ENCODE measurements at places on chromosomes 2 and 18. TPM values are rescaled to one million over a fixed set of nuclear protein-coding genes. Genes with fewer than 3 reads are reported as not detected.

Gene CNDP1
- total RNA-seq, result not detected

Gene RNU2-63P
- total RNA-seq, result not detected

Gene POTEE
- total RNA-seq, result 0.06 TPM

Gene ZFP36L2
- total RNA-seq, result 31.5 TPM

Gene SGO2
- 13.4 TPM for total RNA-seq

Gene SCG2
- total RNA-seq, result 1.4 TPM
